Astrocyte of the hippocampus (primary cell): ENCODE measurements at places on chromosomes 2 and 18.

- peak; percentile 35 for DNase-seq
Observed at GRCh38 chr2:41965909-41966295, 81.9 kb upstream of the PKDCC start.

- no peak for DNase-seq
Observed at GRCh38 chr2:239724194-239724849, 300.8 kb downstream of the NDUFA10 start.

- DNase-seq = peak; percentile 58
Observed at GRCh38 chr2:45922577-45922988, 271.1 kb downstream of the PRKCE start.

- DNase-seq = no peak
Observed at GRCh38 chr2:31675485-31675901, 94.8 kb upstream of the SRD5A2 start.
